ENCODE measurements at places on chromosomes 7 and 10.

- DNase-seq = no peak
Measured at GRCh38 chr7:152158801-152159587, 133.5 kb downstream of the GALNT11 start.

- no peak for DNase-seq
Measured at GRCh38 chr7:27835376-27835775, 95.4 kb downstream of the TAX1BP1 start.

DNA sequence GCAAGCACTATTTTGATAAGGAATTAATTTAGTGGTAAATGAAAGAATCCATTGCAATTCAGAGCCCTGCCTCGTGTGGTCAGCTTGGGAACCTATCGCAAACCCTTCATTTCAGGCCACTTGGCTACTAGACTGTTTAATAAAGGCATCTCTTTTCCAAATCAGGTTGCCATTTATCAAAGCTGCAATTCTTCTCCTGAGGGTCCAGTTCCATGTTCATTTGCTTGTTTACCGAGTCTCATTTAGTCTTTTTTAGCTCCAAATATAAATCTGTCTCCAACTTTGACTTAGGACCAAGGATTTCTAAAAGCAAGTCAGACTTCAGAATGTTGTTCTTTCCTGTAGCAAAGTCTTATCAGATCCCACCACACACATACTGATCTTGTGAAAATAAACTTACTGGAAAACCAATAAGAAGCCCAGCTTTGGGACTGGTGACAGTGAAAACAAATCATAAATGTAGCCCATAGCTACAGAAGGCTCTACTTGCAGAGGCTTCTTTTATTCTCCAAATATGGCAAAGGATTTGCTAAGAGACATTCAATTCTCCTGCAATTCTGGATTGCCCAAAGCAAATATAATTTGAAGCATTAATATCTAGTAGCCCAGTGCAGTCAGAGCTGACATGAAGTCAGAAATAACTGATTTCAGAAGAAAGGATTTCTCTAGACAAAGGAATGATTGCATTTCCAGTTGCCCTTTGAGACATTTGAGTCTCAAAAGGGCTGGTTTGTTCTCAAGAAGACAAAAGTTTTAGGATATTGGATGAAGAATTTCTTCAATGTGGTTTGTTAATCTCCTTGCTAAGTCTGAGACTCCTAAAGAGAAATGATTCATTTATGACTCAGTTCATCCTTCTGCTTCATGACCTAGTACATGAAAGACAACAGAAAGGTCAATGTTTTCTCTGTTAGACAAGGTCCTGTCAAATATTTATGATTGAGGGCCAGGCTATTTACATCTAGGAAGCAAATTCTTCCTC lies 28.0 kb downstream of the PPP1R3C start:
- no peak for DNase-seq

DNA sequence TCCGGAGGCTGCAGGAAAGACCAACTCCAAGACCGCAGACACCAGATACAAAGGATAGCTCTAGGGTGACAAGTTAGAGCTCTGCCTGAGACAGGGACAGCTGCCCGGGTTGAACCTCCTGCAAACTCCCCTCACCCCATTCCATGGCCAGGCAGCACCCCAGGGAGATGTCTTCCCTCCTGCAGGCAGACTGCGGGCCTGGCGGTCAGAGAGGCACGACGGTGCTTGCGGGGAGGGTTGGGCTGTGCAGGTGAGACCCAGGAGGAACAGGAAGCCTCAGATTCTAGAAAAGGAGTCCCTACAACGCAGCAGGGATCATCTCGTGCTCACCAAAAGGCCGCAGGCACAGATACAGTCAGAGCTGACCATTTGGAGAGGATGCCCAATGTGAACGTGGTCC lies 34.6 kb downstream of the CARD11 start:
- DNase-seq = no peak

DNA sequence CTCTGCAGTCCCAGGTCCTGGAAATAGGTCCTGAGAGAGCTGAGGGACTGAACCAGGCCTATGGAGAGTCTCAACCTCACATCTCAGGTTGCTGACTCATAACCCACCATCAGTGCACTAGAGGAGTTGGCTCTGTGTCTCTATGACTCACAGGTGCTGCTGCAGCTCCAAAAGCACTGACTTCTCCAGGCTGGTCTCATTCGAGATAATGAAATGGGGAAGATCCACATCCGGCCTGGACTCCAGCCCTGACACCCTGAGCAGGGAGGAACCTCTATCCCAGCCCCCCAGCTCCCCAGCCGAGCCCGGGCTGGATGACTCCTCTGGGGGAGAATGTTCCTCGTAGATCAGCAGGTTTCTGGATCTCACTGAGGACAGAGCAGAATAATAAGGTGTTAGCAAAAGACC lies 35.5 kb upstream of the DGKI start:
- no peak for DNase-seq

DNA sequence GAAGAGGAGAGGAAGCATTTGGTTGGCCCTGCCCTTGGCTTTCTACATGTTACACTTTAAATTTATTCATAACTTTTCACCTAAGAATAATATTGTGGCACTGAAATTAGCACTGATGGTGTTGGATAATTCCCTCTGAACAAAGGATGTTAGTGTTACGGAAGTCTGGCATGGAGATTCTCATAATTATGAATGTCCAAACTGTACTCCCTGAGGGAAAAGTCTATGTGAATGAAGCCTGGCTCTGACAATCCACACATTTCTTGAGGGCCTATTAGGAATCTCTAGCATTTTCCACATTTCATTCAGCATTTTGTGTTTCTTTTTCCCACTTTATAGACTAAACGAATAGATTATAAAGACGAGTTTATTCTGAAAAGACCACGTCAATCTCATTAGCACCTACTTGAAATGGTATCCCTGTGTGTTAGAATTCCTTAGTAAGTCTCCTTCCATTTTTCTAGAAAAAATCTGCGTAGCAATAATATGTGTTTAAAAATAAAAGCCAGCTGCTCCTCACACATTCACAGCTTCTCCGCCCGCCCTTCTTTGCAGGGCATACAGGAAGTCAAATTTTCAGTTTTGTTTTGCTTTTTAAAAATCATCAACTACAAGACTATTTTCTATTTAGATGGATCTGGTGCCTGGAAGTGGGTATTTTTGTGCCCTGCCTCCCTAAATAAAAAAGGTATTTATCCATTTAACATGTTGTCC lies 131.8 kb upstream of the PALS2 start:
- no peak for DNase-seq

DNA sequence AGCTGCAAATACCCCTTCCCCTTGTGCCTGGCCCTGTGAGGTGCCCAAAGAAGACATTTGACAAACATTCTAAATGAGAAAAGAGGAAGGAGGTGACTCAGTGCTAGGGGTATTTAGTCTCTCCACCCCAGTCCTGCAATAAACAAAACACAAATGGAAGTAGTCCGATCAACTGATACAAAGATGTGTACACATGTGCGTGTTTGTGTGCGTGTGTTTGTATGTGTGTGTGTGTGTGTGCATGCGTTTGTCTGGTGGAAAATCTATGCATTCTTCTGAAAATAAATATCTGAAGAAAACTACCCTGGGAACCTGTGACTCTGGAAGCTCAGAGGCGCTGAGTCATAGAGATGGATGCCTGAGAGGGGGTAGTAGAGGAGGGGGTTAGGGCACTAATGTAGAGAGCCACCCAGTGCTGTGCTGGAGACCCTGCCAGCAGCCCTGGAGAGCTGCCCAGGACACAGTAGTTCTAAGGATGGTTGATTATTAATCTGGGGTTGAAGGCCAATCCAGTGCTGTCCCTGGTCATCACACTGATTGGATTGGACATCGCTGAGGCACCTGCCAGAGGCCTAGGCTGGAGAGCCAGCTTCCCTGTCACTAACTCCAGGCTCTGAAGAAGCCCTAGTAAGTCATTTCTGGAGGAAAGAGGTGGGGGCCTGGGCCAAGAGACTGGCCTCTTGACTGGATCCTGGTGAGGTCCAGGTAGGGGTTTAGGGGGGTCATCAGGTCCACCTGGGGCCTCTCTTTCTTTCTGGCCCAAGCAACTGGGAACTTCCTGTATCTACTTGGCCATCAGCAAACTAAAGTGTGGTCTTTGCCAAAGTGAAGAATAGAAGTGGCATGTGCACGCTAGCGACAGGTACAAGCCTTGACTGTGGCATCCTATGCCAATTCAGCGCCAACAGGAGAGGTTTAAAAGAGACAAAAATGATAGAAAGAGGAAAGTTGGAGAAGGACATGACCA lies 18.5 kb downstream of the SFTPA1 start:
- DNase-seq = no peak

DNA sequence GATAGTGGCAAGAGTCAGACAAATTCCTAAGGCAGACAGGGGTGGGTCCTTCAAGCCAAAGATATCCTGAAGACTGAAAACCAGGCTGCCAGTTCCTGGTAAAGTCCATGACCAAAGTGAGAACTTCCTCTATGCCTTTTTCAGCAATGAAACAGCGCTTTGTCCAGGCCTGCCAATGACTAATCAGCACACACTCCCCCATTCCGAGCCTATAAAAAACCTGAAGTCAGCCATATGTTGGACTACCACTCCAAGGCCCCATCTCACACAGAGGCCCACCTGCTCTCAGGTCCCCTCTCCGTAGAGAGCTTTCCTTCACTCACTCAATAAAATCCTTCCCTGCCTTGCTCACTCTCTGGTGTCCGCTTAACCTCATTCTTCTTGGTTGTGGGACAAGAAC lies 402.2 kb downstream of the ANKRD7 start:
- no peak for DNase-seq

GRCh38 chr10:80163741-80164341 lies 31.3 kb downstream of the PLAC9 start:
- no peak for DNase-seq

DNA sequence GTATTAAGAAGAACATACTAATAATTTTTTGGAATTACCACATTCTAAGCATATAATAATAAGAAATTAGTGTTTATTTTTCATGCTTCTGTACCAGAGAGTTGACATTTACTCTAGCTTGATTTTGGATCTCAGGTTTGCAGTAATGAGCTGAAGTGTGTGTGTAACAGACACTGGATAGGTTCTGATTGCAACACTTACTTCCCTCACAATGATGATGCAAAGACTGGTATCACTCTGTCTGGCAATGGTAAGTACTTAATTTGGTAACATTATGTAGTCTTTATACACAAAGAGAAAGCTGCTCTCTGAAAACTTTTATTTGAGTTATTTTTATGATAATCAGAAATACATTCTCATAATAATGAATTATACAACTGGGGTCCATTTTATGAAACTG lies 54.1 kb downstream of the SRI start:
- DNase-seq = no peak

DNA sequence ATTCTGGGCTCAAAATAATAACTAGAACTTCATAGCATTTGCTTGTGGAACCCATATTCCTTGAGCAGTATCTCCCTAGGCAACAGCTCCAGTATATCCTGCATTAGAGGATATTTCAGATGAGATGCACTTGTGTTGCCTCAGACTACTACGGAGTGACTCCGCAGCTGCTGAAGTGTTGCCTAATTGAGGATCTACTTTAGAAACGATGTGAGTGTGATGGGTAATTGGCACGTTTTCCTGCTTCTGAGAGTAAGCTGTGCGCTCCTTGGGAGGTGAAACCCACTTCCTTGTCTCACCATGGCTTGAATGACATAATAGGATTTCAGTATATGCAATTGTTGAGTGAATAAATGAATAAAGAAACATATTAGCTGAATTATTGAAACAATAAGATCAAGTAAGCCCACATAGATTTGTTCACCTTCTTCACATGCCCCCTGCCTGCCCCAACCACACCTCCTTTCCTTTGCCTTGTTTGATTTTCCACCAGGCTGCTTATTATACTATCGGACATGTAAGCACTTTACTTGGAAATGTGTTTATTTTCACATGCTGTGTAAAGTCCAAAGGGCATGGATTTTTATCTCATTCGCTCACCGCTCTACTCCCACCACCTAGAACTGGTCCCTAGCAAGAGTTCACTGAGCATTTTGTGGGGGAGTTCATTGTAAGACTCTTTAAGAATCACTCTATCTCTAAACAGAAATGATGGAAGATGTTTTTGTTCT lies 303.8 kb downstream of the KCNMA1 start:
- DNase-seq = no peak

DNA sequence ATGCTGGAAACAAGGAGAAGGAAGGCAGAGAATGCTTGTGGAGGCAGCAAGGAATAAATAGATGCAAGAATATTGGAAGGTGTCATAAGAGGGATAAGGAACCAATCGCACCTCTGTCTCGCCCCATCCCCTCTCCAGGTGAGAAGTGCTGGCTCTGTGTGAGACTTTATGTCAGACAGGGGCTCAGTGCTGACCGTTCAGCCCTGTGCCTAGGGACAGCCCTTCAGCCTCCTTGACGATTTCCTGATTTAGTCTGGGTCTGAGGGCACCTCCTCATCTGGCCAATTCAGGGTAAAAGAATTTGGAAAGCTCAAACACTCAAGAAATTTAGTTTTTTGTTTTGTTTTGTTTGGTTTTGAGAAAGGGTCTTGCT lies 54.9 kb downstream of the FAM241B start:
- no peak for DNase-seq

DNA sequence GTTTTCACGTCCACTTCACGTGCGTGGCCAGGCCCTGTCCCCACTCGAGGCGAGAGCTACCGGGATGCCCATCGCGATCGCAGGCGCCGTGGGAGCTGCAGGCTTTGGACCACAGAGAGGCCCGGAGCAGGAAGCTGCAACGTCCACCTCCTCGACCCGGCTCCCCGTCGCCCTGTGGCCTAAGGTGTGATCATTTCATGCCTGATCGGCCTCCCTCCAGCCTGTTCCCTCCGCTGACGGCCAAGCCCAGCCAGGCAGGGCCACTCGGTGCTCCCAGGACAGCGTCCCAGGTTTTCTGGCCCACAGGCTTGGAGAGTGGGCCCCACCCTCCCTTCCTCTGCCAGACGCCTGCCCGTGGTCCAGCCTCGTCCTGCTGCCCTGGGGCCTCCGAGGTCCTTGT lies 19.6 kb downstream of the KNDC1 start:
- DNase-seq = no peak

DNA sequence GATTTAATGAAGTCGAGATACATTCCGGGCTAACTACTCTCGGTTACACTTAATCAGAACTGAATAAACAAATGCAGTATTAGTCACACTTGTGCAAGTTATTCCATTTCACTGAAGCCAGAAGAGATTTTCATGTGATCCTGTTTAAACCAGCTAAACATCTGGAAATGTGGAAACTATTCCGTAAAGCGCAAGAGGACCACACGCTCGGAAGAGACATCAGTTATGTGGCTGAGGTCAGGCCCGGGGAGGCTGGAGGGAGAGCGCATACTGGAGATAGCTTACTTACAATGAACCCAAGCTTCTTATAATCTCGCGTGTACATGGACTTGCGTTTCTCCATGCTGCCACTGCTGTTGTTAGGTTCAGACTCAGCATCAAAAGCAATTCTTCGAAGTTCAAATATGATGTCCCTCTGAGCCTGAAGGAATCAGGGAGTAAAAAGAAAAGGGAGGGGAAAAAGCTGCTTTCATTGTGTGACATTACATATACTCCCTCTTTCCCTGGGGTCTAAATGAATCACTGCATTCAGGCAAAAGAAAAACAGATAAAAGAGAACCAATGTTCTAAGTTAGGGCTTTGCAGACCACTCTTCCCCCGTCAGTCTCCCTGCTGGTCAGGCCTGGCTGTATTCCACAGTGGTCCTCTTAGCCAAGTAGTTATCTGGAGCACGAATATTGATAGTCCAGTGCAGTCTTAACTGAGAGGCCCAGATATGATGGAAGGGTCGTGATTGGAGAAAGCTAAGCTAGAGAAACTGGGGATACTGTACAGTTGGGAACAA lies 237.4 kb downstream of the ELMO1 start:
- no peak for DNase-seq

- no peak for DNase-seq
Measured at GRCh38 chr7:130733931-130734814, at the start of gene KLF14. TSS of gene KLF14 (minus strand) at chr7:130734207. CDS start at chr7:130734033, 174 bp downstream.

- no peak for DNase-seq
Measured at GRCh38 chr7:41705109-41705901, 2.4 kb upstream of the INHBA start.

Measured in stimulated activated CD4-positive, alpha-beta T cell treated with anti-CD3 and anti-CD28 coated beads, TNF-alpha, amount 100 ng/mL, for 1 hour (primary cell).